ENCODE measurements at places on chromosomes 7 and 10.

DNA sequence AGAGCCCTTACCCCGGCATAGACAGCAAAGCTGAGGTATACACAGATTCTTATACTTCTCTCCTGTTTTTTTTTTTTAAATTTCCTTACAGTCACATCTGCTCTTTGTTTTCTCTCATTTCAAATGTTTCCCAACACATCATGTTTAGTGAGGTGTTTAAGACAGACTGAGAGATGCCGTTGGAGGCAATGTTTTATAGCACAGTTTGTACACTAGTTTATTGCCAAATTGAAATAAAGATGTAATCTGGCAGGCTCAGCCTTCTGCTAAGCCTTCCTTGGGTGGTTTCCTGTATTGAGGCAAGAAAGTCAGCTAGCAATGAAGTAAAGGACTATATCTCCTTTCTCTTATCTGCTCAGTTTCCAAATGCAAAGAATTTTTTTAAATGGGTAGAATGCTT, 393.4 kb downstream of the SORCS1 start:
- DNase-seq = no peak

DNA sequence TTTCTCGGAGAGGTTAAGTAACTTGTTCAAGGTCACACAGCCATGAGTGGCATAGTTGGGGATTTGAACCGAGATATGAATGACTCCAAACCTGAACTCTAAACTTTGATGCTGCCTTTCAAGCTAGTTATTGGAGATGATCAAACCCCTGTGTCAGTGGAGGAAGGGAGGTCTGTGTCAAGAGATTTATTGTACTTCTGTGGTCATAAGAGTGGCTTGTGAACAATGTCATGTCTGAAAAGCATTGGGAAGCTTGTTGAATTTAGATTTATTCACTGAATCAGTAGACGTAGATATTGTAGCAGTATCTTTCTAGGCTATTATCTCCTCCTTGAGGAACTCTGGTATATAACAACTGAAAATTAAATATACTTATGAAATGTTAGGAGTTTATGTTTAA, 27.3 kb downstream of the SNX10 start:
- DNase-seq = no peak

- DNase-seq = no peak
Measured at GRCh38 chr7:77351539-77352004, 64.6 kb downstream of the GSAP start.

GRCh38 chr7:85659364-85659763, 472.5 kb upstream of the SEMA3D start:
- no peak for DNase-seq

GRCh38 chr10:17742918-17743317, 9.1 kb upstream of the TMEM236 start:
- no peak for DNase-seq

DNA sequence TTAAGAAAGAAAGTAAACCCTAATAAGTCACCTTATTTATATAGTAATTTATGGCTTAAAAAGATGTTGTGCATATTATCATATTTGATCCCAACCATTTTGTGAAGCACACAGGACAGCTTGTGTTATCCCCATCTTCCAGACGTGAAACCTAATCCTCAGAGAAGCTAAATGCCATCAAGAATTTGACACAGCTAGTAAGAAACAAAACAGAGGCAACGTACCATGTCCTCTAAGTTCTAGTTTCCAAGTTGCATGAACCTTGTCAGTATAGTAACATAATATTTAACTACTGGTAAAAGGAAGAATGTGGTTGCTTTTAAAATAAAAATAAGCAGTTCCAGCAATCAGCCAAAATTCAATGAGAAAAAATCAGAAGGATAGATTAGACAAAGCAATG, 41.5 kb downstream of the PTN start:
- DNase-seq = no peak

GRCh38 chr7:13312307-13312706, 624.9 kb downstream of the ARL4A start:
- DNase-seq = no peak

GRCh38 chr10:107653832-107654287, 489.4 kb upstream of the SORCS1 start:
- DNase-seq = peak; percentile 3

GRCh38 chr7:66205741-66206090, 582 bp downstream of the TPST1 start:
- no peak for DNase-seq

DNA sequence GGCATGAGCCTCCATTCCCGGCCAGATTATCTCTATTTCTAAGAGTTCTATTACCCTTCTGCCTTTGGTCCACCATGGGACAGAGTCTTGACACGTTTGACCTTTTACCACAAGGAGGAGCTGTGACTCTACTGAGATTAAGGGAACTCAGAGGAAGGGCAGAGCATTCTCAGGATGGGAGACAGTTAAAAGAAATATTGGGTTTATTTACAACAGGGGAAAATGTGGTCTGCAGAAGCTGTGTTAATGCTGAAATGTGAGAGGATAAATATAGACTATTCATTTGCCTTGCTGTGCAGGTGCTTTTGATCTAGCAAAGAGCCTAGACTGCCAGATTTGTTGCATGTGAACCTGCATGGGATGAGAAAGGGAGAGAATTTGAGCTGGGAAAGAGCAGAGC, 45.8 kb upstream of the PRSS58 start:
- DNase-seq = no peak

GRCh38 chr10:104333728-104334373, 4.4 kb downstream of the ITPRIP start:
- DNase-seq = no peak

DNA sequence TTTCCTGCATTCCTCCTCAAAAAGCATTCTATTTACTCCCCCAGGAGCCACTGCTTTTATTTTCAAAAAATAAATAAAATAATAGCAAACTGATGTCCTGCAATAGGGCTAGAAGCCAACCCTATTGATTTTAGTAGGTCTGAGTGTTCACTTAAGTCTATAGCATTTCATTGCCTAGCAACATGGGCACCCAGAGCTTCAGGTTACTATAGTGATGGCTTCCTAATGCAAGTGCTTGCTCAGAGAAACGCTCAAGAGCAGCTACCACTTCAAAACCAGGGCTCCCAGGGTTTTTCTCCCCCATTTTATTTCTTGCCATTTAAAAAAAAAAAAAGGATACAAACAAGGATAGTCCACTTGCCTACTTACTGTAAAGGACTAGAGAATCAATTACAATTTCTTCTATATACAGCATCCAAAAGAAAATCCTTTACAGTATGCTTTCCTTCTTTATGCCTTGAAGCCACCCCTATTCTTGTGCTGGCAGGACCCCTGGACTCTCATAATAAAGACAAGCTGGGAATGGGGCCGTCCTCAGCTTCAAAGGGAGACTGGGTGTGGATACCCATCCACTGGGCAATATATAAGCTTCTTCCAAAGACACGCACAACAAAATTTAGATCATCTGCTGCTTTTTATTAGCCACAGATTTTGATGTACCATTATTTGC, 133.3 kb downstream of the VPS41 start:
- no peak for DNase-seq

- no peak for DNase-seq
Measured at GRCh38 chr7:155300641-155301452, 3.2 kb downstream of the INSIG1 start.

DNA sequence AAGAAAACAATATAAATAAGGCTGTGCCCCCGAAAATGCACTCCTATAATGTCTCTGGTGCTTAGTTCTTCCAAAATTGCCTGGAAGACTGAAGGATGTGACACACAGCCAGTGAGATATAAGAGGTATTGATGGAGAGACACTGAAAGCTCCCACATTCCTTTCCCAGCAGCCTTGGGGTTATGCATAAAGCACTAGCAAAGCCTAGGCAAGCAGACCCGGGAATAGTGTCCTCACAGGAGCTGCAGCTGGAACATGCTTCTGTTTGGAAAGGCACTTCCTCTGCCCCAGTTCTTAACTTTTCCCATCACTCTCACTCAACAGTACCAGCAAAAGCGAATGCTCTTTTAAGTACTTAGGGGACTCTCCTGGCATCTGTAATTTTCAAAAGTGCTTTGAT, 178.0 kb downstream of the AMPH start:
- DNase-seq = no peak

- DNase-seq = no peak
Measured at GRCh38 chr10:77763453-77764430, 126.1 kb upstream of the KCNMA1 start.

- no peak for DNase-seq
Measured at GRCh38 chr10:75292794-75293445, 57.2 kb upstream of the COMTD1 start.

- no peak for DNase-seq
Measured at GRCh38 chr7:110857106-110857505, 233.8 kb upstream of the LRRN3 start.

- no peak for DNase-seq
Measured at GRCh38 chr7:39971924-39972323, 21.9 kb downstream of the CDK13 start.

GRCh38 chr10:130013335-130014262, 49.5 kb upstream of the EBF3 start:
- DNase-seq = no peak

DNA sequence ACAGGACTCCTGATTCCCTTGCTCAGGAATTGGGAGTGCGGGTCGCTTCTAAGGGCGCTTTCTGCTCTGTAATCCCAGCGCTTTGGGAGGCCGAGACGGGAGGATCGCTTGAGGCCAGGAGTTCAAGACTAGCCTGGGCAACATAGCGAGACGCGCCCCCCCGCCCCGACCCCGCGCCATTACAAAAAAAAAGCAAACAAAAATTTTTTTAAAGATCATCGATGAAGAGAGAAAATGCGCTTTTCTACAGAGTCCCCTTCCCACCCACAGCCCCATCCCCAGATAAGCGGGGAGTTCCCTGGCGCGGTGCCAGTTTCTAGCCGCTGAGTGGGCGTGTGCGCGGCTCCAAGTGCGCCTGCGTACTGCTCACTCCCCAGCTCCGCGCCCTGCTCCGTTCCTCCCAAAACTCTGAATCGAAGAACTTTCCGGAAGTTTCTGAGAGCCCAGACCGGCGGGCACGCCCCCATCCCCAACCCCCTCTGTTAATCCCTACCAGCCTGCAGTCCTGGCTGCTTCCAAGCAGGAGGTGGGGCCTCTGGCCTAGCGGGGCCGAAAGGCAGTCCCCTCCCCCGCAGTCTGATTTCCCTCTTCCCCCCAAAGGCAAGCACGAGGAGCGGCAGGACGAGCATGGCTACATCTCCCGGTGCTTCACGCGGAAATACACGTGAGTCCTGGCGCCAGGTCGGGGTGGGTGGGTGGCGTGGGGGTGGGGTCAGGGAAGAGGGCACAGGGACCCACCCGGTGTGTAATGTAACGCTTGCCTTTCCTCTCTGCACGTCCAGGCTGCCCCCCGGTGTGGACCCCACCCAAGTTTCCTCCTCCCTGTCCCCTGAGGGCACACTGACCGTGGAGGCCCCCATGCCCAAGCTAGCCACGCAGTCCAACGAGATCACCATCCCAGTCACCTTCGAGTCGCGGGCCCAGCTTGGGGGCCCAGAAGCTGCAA, 1.0 kb downstream of the HSPB1 start:
- no peak for DNase-seq

- DNase-seq = no peak
Measured at GRCh38 chr7:93378131-93378760, 146.1 kb downstream of the VPS50 start.

- DNase-seq = no peak
Measured at GRCh38 chr10:43417950-43418768, 9.2 kb upstream of the HNRNPF start.

- no peak for DNase-seq
Measured at GRCh38 chr10:101558204-101558603, 29.9 kb downstream of the POLL start.

DNA sequence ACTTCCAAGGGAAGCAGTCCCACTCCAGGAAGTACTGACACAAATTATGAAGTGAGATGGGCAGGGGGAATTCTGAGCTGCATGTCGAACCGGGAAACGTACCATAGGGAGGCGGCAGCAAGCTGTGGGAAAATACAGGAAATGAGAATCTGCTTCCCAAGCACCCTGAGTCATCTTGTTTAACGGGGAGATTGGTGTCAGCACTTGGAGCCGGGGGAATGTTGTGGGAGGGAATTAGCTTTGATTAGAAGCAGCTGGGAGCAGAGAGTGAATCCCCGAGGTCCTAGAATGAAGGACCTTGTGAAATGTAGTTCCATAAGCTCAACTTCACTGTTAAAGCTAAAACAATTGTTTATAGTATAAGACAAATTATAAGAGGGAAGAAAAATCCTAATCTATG, 141.4 kb upstream of the PRKCQ start:
- peak; percentile 90 for DNase-seq

DNA sequence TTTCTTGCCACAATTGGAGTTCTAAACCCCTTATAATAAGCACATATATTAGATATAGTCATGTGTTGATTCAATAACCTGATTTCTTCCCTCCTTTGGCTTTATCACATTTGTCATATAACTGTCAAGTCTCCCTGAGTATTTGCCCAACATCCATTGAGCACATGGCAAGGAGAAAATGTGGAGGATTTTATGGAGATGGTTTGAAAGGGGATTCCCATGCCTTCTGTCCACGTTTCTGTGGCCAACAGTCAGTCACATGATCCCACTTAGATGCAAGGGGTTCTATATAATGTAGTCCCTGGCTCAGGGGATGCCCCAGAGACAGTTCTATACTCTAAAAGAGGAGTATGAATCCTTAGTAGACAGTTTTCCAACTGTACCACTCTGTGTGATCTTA, 577.7 kb downstream of the NRG3 start:
- DNase-seq = no peak

GRCh38 chr10:5818894-5819293, 5.7 kb upstream of the GDI2 start:
- DNase-seq = no peak

DNA sequence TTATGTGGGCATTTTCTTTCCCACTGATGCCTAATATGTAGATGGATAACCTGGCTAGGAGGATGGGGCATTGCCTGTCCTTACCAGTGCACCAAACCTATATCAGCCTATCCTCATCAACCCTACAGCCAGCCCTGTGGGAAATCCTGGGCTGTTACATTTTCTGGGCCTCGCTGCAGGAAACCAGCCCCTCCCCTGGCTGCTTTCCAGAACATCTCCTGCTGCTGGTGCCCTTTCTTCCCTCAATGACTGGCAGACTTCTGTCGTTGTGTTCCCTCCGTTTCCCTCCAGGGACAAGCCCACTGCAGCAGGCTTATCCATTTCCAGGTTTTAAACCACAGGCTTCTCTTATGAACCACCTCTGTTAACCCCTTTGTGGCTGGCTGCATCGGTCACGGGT, 486.1 kb upstream of the COBL start:
- DNase-seq = no peak

Measured in AG04449 (cell line).